Activated naive CD4-positive, alpha-beta T cell (primary cell): ENCODE measurements at places on chromosomes 2 and 18.

DNA sequence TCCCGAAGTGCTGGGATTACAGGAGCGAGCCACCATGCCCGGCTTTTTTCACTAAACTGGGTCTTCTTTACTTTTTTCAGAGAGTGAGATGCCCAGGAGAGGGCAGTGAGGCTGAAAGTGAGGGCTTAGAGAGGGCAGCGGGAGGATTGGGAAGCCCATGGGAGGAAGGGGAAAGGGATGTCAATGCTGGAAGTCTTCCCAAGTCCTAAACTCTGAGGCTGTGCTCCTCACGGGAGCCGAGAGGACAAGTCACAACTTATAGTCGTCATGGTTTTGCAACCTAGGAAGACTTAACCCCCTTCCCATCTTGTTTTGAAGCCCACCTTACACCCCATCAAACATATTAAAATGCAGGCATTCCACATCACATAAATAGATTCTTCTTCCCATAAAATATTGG is 15.1 kb upstream of the MEP1B start:
- no peak for DNase-seq

- no peak for DNase-seq
These were observed 326.5 kb upstream of the SLC39A10 start for GRCh38 chr2:195330513-195330956.

- no peak for DNase-seq
These were observed 45.5 kb downstream of the AAK1 start for GRCh38 chr2:69597843-69598610.

- no peak for DNase-seq
These were observed 547.0 kb upstream of the ACVR2A start for GRCh38 chr2:147297820-147298219.

DNA sequence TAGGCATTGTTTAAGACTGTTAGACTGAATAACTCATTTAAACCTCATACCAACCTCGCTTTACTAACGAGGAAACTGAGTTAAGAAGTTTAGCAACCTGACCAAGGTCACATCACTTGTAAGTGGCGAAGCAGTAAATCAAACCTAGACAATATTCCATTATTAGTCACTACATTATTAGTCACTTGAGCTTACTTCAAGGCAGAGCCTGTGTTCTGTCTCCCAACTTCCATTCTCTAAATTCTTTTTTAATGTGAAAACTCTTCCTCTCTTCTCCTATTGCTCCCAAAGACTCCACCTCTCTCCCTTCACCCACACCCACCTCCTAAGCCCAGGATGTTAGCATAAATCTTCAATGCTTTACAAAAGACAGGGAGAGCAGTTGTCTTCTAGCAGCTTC is 156.5 kb downstream of the ARL6IP6 start:
- DNase-seq: no peak

- no peak for DNase-seq
These were observed 17.4 kb downstream of the NTSR2 start for GRCh38 chr2:11652553-11652952.

- DNase-seq: no peak
These were observed 89.7 kb upstream of the SH3BP4 start for GRCh38 chr2:234861841-234862735.

- DNase-seq: no peak
These were observed 16.7 kb upstream of the ADI1 start for GRCh38 chr2:3535794-3536681.

DNA sequence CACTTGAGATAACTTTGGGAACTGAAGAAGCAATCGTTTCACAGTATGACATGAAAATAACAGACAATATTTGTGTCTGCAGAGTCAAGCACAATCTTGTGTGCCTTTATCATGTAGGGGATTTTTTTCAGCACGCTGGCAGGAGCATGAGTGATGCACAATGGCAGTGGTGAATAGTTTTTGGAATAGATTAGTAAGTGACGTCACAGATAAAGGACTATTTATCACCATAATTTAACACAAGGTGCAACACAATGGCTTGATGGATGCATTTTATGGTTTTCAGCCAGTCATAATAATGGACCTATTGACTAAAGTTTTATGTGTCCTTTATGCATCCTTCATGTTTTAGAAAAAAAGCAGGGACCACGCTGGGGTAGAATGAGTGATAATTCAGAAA is 559.8 kb upstream of the FANCL start:
- DNase-seq: no peak

- DNase-seq: no peak
These were observed 364.0 kb downstream of the GPD2 start for GRCh38 chr2:156800065-156800653.

GRCh38 chr2:108444941-108445840 is 3.8 kb upstream of the GCC2 start:
- no peak for DNase-seq

DNA sequence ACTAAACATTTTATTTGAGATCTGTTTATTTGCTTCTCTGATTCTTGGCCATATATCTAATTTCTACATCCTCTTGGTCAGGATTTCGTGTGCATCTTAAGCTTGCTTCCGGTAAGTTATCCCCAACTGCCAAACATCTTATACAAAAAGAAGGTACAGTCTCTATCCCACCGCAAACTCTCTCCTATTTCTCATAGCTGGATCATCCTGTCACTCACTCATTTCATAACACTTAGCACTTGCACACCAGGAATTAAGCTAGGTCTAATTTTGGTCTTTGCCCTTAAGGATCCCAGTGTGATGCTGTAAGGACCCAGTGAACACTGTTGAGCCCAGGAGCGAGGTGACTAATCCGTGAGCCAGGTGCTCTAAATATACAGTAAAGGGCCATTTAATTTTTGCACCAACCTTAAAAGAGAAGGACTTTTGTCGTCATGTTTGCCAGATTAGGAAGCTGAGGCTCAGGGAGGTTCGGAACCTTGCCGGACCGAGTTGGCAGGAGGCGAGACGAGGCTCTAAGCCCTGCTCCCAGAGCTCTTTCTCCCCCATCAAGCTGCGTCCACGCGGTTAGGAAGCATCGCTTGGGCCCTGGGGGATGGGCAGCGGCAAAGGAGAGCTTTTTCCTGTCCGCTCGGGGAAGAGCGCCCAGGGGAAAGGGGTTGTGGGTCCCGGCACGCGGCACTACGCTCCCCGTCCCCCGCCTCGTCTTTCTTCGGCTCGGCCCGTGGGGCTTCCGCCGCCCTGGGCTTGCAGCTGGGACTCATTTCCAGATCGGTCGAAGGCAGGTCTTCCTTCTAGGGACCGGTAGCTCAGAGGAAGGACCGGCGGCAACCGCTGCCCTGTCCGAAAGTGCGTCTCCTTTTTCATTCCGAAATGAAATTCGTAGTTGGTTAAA is 4.1 kb upstream of the ITPRIPL1 start:
- DNase-seq: no peak

DNA sequence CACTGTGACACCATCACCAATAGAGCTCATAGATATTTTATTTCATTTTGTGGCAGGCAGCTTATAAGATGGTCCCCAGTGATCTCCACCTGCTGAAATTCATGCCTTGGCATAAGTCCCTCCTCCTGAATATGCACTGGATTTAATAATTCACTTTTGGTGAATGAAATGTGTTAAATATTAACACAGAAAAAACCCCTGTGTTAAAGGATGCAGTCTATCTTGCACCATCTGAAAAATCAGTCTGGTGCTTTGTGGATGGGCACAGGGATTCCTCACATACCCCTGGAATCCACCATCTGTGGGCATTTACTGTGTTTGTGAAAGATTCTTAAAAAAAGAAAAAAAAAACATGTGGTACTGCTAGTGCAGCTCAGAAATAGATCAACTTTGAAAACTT is 26.1 kb upstream of the WIPF1 start:
- DNase-seq: no peak

DNA sequence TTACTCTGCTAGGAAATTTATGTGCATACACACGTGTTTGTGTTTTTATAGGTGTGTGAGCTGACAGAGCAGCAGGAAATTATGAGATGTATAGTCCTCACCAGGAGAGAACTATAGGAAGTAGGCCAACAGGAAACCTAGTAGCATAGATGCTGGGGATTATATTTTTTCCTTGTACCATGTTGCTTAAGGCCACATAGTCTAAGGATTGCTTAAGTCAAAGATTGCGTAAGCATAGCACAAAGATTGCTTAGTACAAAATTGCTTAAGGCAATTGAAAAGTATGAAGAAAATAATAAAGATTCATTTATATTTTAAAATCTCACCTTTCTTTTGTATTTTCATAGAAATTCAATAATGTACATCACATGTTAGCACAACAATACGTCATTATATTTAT is 18.7 kb upstream of the CCDC102B start:
- DNase-seq: no peak

DNA sequence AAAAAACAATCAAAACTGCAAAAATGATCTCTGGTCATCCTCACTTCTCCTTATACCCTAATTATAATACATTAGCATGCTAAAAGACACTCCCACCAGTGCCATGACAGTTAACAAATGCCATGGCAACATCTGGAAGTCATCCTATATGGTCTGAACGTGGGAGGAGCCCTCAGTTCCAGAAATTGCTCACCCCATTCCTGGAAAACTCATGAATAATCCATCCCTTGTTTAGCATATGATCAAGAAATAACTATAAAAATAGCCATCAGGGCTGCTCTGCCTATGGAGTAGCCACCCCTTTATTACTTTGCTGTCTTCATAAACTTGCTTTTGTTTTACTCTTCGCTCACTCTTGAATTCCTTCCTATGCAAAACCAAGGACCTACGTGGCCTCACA is 5.7 kb upstream of the C2orf80 start:
- no peak for DNase-seq

GRCh38 chr2:107776362-107776761 is 50.3 kb upstream of the RGPD4 start:
- DNase-seq: no peak

DNA sequence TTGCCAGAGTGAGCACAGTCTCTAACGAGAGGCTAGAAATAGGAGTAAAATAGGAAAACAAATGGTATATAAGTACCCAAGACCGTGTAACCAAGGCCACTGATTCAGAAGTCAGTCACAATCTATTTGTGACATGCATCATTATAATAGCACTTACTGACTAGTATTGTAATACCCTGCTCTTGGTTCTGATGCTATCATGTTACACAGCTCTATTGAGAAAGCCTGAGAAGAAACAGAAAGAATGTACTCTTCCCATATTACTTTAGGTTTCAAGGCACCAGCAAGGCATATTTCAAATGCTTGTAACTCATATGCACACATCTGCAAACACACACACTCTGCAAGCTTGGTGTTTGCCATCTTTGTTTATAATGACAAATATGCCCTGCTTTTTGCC is 746.4 kb downstream of the SLC4A3 start:
- DNase-seq: no peak

- no peak for DNase-seq
These were observed 53.4 kb downstream of the ZNF638 start for GRCh38 chr2:71385012-71385411.

- no peak for DNase-seq
These were observed 14.9 kb downstream of the ZDBF2 start for GRCh38 chr2:206289391-206289790.

- no peak for DNase-seq
These were observed 76.8 kb downstream of the SOWAHC start for GRCh38 chr2:109690822-109691541.

- DNase-seq: no peak
These were observed 7.1 kb upstream of the KCMF1 start for GRCh38 chr2:84963692-84964405.

DNA sequence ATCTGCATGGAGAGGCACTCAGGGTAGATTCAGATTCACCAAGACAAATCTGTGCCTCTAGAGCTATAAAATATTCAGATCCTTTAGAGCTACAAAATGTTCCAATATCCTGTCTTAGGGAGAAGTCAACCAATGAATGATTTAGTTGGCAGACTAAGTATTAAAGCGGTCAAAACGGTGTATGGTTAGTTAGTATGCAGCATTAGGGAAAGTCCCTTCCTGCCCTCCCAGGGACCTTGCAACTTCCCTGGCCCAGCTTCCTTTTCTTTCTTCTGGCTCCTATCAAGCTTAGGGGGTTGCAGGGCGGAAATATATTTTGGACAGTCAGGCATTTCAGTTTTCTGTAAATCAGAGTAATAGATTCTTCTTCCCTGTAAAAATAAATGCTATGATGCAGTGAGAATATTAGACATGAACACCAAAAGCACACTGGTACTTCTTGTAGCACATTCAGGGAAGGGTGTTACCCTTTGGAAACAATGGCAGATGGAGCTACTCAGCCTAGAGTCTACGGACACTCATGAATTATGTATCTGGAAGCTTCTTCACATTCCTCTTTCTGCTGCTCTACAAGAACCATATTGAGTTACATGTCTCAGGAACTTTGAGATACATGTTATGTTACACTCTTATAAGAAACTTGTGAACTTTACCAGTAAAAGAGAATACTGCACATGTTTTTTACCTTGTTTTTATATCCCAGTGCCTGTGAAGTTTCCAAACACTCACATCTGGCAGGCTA is 45.7 kb downstream of the CCDC93 start:
- DNase-seq: no peak
